Naive B cell (primary cell): ENCODE measurements at places on chromosomes 1 and 21. TPM values are rescaled to one million over a fixed set of nuclear protein-coding genes. Genes with fewer than 3 reads are reported as not detected.

PRAMEF4 gene
- polyA plus RNA-seq: not detected

RGSL1 gene
- polyA plus RNA-seq: not detected

CACNA1E gene
- not detected for polyA plus RNA-seq

CFAP141 gene
- polyA plus RNA-seq: not detected

TMEM35B gene
- polyA plus RNA-seq: 72.5 TPM

NCMAP gene
- not detected for polyA plus RNA-seq

CRNN gene
- polyA plus RNA-seq: not detected

SEC16B gene
- polyA plus RNA-seq: not detected

FABP3 gene
- polyA plus RNA-seq: not detected

DNA sequence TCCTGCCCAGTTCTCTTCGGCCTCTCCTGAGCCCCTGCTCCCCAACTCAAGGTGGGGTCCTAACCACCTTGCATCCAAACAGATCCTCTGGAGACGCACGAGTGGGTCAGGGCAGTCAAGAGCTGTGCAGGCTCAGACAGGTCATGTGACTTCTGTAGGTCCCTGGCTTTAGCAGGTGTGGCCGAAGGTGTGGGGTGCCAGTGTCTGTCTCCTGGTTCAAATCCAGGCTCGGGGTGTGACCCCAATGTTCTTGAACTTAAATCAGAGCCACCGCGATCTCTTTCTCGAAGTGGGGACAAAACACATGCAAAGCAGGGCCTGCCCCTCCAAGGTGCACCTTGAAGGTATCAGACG lies 27.4 kb upstream of the ECE1 start:
- H3K27ac ChIP-seq: no peak overlapping the region
- no peaks in the 10 kb centered on the region for H3K27me3 ChIP-seq
- no peaks in the 10 kb centered on the region for H3K36me3 ChIP-seq
- no peak for DNase-seq
- peaks cover 43% of the 10 kb centered on the region for H3K4me1 ChIP-seq
- no peak overlapping the region for H3K4me3 ChIP-seq

GRCh38 chr1:30476476-30476875 lies 246.9 kb downstream of the MATN1 start:
- H3K27me3 ChIP-seq: peaks cover 8% of the 10 kb centered on the region
- H3K36me3 ChIP-seq: peaks cover 16% of the 10 kb centered on the region
- no peak overlapping the region for H3K4me3 ChIP-seq
- no peak overlapping the region for H3K27ac ChIP-seq

DNA sequence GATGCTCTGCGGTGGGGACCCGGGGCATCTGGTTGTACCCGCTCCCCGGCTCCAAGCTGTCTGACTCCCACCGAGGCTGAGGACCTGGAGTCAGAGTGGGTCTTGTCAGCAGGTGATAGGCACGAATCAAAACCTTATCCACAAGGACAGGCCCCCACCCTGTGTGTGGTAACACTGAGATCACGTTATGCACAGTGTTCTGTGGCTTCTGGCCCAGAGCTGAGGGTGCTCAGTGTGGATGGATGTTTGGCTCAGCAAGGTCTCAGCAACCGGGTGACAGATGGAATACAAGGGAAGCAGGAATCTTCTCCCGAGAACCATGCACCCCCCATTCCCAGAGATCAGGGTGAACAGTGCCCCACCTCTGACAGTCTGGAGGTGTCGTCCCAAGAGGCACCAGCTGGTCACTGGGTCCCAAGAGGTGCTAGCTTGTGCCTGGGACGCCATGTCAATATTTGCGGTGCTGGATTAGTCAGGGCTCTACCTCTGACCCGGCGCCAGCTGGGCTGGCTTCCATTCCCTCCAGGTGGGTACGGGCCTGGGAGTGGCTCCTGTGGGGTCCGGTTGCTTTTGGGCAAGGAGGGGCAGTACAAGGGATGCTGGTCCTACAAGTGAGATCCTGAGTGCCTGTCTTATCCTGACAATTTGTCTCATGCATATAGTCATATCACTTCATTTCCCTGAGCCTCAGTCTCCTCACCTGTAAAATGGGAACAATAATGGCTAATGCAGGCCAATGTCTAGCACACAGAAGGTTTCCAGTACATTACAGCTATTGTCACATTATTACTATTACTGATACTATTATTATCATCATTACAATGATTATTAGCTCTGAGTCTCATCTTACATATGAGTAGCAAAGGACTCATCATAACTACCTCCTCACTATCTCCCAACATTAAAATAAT lies 957 bp downstream of the CAPN9 start:
- H3K4me3 ChIP-seq: no peak overlapping the region
- H3K27ac ChIP-seq: no peak overlapping the region
- H3K4me1 ChIP-seq: peaks cover 6% of the 10 kb centered on the region
- H3K36me3 ChIP-seq: no peaks in the 10 kb centered on the region

- no peaks in the 10 kb centered on the region for H3K4me1 ChIP-seq
- no peak overlapping the region for H3K27ac ChIP-seq
- H3K27me3 ChIP-seq: peaks cover 43% of the 10 kb centered on the region
- H3K36me3 ChIP-seq: no peaks in the 10 kb centered on the region
- DNase-seq: no peak
Observed at GRCh38 chr1:220290140-220290761, 18.0 kb upstream of the RAB3GAP2 start.

GRCh38 chr21:26506956-26507355 lies 66.1 kb downstream of the CYYR1 start:
- no peak overlapping the region for H3K4me3 ChIP-seq
- DNase-seq: no peak

- H3K4me3 ChIP-seq: no peak overlapping the region
- H3K27me3 ChIP-seq: no peaks in the 10 kb centered on the region
- H3K27ac ChIP-seq: no peak overlapping the region
Observed at GRCh38 chr1:52978045-52978444, 51.0 kb downstream of the SCP2 start.

DNA sequence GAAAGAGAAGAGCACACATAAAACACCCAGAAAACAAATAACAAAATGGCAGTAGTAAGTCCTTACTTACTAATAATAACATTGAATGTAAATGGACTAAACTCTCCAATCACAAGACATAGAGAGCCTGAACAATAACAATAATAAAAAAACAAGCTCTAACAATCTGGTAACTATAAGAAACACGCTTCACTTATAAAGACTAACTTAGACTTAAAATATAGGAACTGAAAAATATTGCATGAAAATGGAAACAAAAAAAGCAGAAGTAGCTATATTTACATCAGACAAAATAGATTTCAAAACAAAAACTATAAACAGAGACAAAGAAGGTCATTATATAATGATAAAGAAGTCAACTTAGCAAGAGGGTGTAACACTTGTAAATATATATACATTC lies 83.1 kb upstream of the LYPLAL1 start:
- peaks cover 6% of the 10 kb centered on the region for H3K27me3 ChIP-seq
- peaks cover 7% of the 10 kb centered on the region for H3K36me3 ChIP-seq
- peak overlapping the region; percentile 67 for H3K4me3 ChIP-seq
- DNase-seq: peak; percentile 51
- H3K27ac ChIP-seq: peak overlapping the region; percentile 87
- peaks cover 46% of the 10 kb centered on the region for H3K4me1 ChIP-seq

GRCh38 chr1:35451125-35451528 lies 106.1 kb downstream of the KIAA0319L start:
- DNase-seq: peak; percentile 42
- peaks cover 7% of the 10 kb centered on the region for H3K36me3 ChIP-seq
- no peaks in the 10 kb centered on the region for H3K27me3 ChIP-seq

DNA sequence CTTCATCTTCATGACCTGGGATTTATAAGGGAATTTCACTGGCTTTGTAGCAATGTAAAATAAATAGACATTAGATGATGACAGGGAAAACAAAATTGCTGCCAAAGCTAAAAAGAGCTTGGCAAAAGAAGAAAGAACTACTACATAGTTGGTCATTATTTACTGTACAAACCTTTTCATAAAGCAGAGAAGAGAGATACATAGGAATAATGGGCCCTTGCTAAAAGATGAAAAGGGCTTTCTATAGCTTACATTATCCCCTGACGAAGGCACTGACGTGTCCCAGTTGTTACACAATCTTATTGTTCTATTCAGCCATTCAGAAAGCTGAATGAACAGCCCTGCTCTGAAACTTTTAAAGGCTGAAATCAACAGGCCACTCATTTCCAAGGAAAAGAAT lies 57.1 kb downstream of the ZC3H11B start:
- no peaks in the 10 kb centered on the region for H3K36me3 ChIP-seq
- DNase-seq: no peak
- no peaks in the 10 kb centered on the region for H3K27me3 ChIP-seq
- no peak overlapping the region for H3K27ac ChIP-seq
- H3K4me1 ChIP-seq: no peaks in the 10 kb centered on the region

GRCh38 chr1:181075766-181076350 lies 12.6 kb upstream of the IER5 start:
- peaks cover 10% of the 10 kb centered on the region for H3K36me3 ChIP-seq
- H3K27ac ChIP-seq: no peak overlapping the region
- H3K4me3 ChIP-seq: no peak overlapping the region
- H3K4me1 ChIP-seq: peaks cover 4% of the 10 kb centered on the region

GRCh38 chr1:119480175-119480574 lies 26.8 kb upstream of the HSD3B1 start:
- H3K27ac ChIP-seq: no peak overlapping the region
- no peaks in the 10 kb centered on the region for H3K36me3 ChIP-seq
- H3K4me3 ChIP-seq: no peak overlapping the region
- no peak for DNase-seq

- DNase-seq: no peak
- peaks cover 23% of the 10 kb centered on the region for H3K27me3 ChIP-seq
- no peaks in the 10 kb centered on the region for H3K4me1 ChIP-seq
- no peak overlapping the region for H3K4me3 ChIP-seq
Observed at GRCh38 chr1:116359060-116359830, 13.8 kb upstream of the ATP1A1 start.

- H3K36me3 ChIP-seq: no peaks in the 10 kb centered on the region
- H3K27ac ChIP-seq: no peak overlapping the region
- no peak overlapping the region for H3K4me3 ChIP-seq
- H3K4me1 ChIP-seq: no peaks in the 10 kb centered on the region
Observed at GRCh38 chr1:38690790-38691449, 168.7 kb downstream of the RRAGC start.
